Stimulated activated CD4-positive, alpha-beta T cell treated with anti-CD3 and anti-CD28 coated beads, Interleukin-12 subunit alpha, Interleukin-12 subunit beta, amount 100 ng/mL, for 48 hours (primary cell): ENCODE measurements at places on chromosomes 5 and 9.

DNA sequence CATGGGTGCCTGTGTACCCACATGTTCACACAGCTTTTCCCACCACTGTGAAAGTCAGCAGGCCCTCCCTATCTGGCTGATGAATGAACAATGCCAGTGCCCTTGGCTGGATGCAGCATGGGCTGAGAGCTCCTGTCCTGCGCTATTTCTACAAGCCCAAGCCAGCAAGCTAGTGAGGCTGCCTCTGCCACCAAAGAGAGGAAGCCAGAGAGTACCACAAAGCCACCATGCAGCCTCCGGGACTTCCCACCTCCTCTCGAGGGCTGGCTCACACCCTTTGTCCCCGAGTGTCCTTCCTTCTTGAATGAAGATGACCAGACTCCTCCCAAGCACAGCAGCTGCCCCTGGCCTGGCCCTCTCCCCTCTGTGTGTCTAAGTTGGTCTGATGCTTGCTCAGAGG lies 76.5 kb downstream of the SH3PXD2B start:
- DNase-seq: no peak

GRCh38 chr5:161757223-161757622 lies 71.7 kb downstream of the GABRA6 start:
- DNase-seq: no peak

DNA sequence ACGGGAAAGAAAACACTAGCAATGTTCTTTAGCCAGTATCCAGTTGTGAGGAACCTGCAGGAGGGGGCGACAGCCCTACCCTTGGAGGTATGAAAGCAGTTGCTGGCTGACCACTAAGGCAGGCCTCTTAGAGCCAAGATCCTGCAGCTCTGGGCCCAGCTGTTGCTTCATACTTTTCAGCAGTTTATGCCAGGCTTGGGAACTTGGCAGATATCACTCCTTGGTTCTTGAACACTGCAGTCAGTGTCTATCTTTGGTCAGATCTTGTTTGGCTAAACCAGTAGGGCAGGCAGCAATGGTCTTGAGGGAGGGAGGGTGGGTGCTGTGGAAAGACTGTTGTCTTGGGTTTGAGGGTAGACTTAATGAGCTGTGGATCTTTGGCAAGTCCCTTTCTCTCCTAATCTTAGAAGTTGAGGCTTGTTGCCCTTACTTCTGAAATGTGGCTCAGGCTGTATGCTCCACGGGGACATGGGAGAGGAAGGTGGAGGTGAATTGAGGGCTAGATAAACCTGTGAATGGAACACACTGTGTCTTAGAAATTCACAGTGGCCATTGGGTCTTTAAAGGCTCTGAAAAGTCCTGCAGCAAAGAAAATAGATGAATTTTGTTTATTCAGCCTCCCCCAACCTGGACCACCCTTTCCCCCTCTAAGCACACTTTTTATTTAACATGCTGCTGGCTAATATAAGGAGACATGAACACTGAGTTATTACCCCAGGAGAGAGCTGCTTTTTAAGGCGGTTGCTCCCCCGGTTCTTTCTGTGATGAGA lies 37.5 kb downstream of the ZNF618 start:
- no peak for DNase-seq

- DNase-seq: no peak
These were observed 47.6 kb downstream of the PRELID2 start for GRCh38 chr5:145787507-145787906.

- no peak for DNase-seq
These were observed 30.6 kb downstream of the NDUFS6 start for GRCh38 chr5:1831677-1832313.

DNA sequence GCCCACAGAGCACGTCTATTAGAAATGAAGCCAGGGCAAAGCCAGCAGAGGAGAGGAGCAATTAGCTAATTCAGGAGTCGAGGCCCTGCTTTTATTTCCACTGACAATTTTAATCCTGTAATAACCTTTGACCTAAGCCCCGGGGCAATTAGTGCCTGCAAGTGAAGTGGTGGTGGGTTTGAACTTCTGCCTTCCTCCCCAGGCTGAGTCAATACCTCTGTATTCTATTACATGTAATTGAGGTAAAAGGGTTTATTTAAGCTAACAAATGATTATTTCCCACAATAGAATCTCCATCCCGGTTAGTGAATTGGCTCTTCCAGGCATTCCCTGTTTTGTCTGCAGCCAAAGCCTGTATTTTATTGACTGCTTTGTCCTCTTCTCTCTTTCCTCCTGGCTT lies 49.9 kb downstream of the FGF18 start:
- DNase-seq: no peak

DNA sequence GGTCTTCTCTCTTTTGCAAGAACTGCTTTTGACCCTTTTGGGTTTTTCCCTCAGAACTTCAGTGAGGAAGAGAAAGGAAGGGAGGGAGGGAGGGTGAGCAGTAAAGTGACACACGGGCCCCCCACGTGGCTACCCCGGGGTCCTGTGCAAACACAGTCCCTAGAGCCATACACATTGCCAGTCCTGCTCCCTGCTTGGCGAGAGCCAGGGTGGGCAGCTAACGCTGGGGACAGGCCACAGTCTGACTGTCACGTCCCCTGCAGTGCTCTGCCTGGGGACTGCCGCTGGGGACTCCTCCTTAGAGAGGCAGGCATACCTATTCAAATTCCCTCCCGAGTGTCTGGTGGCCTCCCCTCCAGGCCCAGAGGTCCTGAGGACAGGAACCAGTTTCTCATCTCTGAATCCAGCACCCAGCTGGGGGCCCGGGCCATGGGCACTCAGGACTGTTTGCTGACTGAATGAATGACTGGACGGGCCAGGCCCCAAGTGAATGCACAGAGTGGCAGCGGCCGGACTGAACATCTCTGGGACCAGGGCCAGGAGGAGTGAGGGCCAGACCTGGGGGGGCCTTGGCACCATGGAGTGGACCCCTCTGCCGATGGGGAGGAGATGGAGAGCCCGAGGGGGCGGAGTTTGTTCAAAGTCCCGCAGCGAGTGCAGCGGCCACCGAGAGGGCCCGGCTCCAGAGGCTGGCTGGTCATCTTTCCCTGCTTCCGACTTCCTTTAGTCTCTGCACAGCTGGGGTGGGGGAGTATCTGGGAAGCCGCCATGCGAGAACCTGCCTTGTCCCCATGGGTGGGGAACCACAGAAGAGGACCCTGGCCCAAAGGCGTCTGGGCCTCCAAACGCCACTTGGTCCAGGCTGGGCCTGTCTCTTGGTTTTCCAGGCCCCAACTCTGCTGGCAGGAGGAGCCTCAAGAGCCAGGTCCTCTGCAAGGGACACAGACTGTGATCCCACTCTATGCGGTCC lies 5.8 kb downstream of the CCDC187 start:
- DNase-seq: no peak

DNA sequence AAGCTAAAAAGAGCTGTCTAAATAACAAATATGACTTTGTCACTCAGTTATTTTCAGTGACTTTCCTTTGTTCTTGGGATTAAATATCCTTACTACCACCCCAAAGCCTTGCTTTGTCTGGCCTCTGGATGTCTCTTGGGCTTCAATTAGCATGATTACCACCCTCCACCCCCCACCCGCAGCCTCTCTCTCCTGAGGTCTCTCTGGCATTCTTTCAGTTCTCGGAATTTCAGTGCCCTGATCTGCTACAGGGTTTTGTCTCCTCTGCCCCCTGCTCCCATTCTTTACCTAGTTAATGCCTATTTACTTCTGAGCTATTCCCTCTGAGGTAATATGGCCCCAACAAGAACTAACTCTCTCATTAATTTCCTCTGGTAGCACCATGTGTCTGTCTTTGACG lies 376.4 kb downstream of the DEPDC1B start:
- DNase-seq: no peak

DNA sequence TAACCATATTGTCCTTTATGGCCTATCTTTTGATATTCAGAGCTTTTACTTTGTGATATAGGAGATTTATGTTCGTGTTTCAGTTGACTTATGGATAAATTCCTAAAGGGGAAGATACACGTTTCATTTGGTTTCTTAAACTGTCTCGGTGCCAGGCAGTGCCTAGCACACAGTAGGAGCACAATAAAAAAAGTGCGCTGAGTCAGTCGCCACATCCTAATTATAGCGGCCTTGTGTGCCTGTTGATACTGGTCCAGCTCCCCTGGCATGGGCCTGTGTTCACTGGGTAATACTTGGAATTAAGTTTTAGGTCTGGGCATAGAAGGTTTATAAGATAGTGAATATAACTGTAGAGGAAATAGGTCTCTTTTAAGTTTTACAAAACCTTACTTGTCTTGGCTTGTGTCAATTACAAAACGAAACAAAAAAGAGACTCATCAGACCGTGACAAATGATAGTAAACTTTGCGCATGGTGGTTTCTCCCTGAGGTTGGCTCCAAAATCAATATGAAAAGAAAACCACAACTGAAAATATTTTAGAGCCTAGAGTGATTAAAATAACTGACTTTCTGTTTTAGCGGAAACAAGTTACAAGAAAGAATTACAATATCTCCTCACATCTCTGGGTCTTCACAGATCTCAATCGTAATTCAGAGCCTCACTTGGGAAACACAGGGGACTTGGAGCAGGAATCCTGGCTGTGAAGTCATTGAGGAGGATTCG lies 84.8 kb downstream of the MVB12B start:
- no peak for DNase-seq

DNA sequence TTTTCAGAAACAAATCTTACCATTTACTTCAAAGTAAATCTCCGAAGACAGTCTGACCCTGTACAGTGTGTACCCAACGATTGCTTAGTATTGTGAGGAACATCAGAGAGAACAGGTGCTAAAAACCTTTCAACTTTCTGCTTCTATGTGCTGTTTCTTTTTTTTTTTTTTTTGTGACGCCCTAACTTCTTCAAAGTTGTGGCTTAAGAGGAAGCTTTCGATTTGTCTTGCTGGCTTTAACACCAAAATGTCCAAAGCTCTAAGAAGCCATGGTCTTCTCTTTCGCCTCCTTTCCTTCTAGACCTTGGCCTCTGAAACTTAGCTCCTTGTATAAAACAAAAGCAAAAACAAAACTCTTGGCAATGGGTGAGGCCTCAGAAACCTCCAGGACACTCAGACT lies 1.2 kb downstream of the TNFSF8 start:
- DNase-seq: no peak

DNA sequence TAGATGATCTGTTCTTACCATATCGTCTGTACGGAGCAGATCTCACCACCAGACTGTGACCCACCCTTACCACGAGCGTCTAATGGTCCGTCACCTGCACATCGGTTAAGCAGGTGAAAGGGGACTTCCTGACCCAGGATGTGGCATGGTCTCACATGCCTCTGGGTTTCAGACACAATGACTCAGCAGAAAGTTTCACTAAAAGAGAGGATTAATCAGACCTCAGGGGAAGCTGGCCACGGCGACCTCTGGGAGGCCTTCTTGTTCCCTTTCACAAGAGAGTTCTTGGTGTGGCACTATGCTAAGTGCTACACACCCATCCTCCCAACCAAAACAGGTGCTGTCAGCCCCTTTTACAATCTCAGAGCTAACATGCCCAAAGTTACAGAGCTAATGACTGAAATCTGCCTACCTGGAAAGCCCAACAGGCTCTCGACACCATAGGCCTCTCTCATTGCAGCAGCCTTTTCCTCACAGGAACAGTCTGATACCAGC lies 41.6 kb downstream of the ADAMTS12 start:
- DNase-seq: peak; percentile 10

GRCh38 chr9:122159925-122160246 lies 178 bp downstream of the MORN5 start:
- no peak for DNase-seq

DNA sequence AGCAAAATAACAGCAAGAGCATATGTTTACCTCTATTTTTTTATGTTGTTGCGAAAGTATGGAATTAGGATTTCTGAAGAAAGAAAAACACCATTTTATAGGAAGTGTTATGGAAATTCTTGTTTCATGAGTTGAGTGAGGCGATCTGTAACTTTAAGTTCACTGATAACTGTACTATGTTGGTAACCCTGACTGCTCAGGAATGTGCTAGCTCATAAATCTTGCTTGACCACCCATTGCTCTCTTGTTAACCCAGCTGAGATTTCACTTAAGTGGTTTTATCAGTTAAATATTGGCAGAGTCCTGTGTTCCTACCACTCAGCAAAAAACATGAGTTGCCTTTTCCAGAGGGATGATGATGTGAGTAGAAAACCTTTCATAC lies 91.1 kb upstream of the STARD4 start:
- DNase-seq: no peak

- no peak for DNase-seq
These were observed 160.3 kb upstream of the SLC28A3 start for GRCh38 chr9:84500826-84501225.

DNA sequence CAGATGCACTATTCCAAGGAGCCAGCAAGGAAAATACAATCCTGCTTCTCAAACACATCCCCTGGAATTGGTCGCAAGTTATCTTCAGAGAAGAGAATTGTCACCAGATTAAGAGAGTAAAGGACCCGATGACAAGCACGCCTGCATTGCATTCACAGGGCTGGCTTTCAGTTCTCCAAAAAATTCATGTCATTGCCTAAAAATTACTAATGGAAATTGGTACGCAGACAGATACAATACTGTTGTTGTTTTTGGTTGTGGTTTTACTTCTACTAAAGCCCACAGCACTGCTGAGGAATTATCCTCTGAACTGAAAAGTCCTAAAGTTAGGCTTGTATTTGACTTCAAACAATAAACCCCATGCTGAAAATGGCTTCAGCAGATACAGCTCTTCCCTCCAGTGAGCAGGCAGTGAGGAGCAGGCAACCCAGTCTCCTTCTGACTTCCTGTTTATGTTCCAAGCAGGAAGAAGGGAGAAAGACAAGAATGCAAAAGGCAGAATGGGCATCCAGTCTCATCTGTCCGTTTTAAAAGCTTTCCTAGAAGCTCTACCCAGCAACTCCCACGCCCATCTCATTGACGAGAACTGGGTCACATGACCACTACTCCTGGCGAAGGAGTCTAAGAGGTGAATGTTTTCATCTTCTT lies 80.6 kb upstream of the ZNF366 start:
- no peak for DNase-seq

DNA sequence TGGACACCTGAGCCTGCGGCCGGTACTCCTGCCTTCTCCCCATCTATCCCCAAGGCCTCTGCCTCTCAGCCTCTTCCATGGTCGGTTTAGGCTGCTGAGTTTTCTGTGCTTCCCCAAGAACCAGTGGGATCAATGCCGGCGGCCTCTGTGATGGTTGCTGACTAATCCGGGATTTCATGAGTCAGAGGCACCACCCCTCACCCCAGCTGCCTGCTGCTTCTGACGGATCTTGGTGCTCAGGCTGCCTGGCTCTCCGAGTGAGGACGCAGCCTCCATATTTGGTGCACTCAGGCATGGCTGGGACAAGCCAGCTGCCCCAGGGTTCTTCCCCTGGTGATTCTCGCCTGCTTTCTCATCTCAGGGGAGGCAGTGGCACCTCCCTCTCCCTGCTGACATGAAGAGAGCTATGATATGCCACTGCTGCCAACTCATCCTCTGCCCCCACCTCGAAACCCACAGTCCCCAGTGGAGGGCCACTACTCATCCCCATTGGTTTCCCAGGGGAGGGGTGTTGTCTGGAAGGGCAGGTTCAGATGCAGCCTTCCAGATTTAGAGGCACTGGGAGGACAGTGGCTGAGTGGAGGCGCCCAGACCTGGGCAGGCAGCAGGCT lies 3.3 kb upstream of the MAN1B1 start:
- DNase-seq: no peak
